ENCODE measurements at places on chromosomes 1 and 21.

DNA sequence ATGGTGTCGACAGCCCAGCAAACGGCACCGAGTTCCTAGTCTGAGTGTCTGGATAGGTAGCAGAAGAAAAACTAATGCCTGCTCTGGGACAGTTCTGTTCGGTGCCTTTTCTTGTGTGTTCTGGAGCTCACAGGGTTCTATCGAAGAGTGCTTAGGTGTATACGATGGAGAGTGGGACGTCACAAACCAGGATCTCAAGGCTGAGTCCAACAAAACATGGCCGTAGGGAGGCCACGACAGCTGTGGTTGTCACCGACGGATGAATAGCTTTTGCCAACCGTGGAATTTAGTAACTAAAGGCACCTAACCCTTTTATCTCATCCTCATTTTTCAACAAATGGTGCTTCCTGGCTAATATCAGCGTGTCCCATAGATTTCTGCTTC lies 635 bp upstream of the SYNJ1 start:
- no peak for DNase-seq

DNA sequence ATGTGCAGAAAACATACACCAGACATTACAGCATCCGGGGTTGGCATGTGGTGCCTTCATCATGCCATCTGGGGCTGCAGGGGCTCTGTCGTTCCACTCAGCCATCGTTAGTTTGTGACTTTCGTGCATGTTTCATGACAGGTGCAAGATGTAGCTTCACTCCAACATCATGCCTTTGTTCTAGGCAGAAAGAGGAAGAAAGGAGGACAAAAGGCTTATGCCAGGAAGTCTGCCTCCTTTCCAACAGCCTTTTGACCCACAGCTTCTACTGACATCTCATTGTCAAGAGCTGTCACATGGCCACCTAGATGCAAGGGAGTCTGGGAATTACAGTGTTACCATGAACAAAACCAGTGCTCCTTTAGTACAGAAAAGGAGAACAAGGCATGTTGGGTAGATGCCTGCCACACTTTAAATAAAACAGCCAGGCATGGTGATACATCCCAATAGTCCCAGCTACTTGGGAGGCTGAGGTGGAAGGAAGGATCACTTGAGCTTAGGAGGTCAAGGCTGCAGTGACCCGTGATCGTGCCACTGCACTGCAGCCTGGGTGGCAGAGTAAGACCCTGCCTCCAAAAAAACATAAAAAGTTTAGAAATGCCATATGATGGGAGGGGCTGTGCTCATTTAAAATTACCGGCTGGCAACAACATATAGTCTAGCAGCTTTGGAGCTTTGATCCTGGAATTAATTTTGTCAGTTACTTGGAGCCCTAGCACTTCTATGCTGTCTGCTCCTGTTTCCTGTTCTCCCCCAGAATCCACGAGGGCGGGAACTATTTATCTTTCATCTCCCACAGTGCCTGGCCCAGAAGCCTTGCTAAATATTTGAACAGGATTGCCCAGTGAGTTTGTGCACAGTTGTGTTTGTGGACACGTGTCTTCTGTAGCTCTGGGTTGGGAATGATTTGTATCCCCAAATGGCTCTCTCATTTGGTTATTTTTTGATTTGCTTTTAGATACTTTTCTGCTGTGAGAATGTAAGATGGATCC lies 7.4 kb downstream of the DOP1B start:
- DNase-seq = no peak

DNA sequence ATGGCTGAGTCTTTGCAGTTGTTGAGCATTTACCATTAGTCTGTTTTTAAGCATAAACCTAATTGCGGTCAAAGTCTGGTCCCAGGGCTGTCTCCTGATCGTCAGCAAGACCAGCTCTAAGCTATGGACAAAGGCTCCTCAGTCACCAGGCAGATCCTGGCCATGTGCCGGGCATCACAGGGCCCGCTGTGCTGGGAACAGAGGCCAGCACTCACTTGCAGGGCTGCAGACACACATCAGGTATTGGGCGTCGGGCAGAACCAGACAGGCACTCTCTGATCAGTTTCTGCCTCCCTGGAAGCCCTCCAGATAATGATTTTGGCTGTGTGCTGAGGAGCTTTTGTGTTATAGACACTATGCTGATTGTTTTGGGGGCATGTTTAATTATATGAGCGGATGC lies 26.6 kb downstream of the TMEM51 start:
- no peak for DNase-seq

- DNase-seq = no peak
Observed at GRCh38 chr1:3315399-3316339, 138.8 kb upstream of the ARHGEF16 start.

- no peak for DNase-seq
Observed at GRCh38 chr1:231549733-231550447, 21.4 kb downstream of the TSNAX start.

DNA sequence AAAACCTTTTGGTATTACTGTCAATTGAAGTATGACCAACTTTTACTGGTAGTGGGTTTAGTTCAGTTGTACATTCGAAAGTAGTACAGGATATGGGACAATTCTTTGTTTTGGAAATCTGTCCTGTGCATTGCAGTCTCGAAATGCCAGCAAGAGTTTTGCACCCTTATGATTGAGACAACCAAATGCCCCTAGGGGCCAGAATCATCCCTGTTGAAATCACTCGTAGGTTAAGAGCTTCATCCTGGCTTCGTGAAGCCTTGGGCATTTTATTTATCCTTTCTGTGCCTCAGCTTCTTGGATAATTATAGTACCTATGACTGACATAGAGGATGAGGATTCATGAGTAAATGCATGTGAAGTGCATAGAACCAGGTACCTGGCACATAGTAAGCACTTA lies 2.4 kb upstream of the GOLT1A start:
- DNase-seq = no peak

DNA sequence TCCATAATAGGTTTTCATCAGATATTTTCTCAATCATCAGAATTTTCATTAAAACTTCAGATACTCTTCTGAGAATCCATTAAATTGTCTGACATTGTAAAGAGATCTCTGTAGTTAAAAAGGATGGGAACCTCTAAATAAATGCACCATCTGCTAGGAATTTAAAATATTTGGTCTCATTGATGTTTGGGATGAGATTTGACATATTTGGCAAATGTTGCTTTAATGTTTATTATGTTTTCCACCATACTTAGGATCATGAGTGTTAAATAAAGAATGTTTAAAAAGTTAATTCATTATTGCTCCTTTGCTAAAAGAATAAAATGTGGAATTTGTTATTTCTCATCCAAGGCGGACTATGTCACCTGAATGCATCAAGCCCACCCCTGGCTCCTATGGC lies 85.5 kb upstream of the VANGL1 start:
- no peak for DNase-seq

GRCh38 chr21:34802180-34802899 lies 133.5 kb downstream of the CLIC6 start:
- no peak for DNase-seq

DNA sequence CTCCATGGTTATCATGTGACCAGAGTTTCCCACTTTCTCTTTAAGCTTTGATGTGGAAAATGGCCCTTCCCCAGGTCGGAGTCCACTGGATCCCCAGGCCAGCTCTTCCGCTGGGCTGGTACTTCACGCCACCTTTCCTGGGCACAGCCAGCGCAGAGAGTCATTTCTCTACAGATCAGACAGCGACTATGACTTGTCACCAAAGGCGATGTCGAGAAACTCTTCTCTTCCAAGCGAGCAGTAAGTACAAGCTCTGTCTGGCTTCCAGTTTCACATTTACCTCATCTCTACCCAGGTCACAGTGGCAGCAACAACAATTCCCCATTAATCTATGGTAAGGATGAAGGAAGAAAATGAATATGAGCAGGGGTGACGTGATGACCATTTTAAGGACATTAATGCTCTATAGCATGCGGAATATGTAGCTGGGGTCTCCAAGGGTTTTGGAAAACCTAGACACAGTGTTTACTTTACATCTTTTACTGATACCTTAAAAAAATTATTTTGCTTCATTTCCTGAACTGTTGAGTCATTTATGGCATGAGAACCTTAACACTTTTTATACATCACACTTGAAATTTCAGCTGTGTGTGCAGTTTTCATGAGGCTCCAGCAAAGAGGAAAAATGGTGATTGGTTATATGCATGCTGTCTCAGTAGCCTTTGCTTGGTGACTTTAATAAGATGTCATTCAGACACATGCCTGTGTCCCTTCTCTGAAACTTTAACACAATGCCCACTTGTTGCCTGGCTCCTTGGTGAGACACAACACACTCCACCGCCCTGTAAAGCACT lies 286.3 kb upstream of the SGIP1 start:
- DNase-seq = peak; percentile 38

DNA sequence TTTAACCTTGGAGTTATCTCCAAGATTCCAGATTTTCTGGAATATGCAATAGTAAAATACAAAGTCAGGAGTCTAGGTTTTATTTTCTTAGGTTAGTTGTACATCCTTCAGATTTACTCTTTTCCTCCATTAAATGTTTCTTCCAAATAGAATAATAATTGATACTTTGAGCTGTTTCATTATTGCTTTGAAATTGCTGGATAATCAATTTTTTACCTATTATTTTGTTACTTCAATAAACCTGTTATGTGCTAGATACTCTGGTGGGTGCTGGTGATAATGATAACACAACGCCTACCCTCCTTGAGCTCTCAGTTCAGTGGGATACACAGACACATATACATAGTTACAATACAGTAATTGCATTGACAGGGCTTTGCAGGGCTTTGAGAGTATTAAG lies 79.4 kb downstream of the GPR161 start:
- DNase-seq = no peak

DNA sequence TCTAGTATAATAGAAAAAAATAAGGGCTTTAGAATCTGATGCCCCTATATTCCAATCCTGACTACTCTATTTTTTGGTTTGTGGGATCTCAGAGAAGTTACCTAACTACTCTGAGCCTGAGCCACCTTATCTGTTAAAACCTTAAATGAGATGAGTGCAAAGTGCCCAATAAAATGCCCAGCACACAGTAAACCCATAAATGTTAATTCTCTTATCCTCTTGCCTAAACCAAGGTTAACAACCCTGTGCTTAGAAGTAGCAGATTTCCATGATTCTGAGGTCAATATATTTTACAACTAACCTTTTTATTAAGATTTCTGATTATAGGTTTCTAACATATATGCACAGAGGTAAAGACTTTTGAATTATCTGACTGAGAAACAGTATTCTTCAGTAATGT lies 35.8 kb downstream of the DOCK7 start:
- DNase-seq = no peak

GRCh38 chr1:150922519-150922975 lies 3.6 kb upstream of the SETDB1 start:
- DNase-seq = peak; percentile 71

GRCh38 chr1:61641578-61642336 lies 83.2 kb downstream of the TM2D1 start:
- peak; percentile 8 for DNase-seq

GRCh38 chr21:42630626-42631025 lies 22.8 kb upstream of the PDE9A start:
- DNase-seq = no peak

DNA sequence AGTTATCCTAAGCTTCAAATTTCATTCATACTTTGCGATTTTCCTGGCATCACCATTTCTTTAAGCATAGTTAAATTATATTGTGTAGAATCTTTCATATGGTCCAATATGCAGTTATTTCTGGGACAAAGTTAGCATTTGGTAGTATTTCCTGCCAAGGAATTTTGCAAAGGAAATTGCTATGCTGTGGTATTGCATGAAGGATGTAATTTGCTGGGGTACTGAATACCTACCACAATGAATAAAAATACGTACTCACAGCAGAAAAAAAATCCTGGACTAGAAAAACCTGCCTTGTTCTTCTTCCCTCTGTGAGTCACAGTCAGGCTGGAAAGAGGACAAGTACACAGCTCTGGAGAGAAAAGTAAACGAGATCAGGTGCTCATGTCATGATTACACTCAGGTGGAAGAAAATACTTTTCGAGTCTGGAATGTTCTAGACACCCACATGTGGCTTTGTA lies 241.2 kb downstream of the PTBP2 start:
- DNase-seq = no peak

DNA sequence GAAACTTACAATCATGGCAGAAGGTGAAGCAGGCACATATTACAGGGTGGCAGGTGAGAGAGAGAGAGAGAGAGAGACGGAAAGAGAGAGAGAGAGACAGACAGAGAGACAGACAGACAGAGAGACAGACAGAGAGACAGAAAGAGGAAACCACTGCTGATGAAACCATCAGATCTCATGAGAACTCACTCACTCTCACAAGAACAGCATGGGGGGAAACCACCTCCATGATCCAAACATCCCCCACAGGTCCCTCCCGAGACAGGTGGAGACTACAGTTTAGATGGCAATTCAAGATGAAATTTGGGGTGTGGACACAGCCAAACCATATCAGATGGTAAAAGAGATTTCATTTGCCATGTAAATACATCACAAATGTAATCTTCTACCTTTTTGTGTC lies 708.1 kb downstream of the MRPL39 start:
- no peak for DNase-seq

GRCh38 chr1:193111641-193112090 lies 6.5 kb upstream of the GLRX2 start:
- DNase-seq = no peak

GRCh38 chr1:20439282-20439681 lies 46.7 kb downstream of the CAMK2N1 start:
- DNase-seq = no peak

DNA sequence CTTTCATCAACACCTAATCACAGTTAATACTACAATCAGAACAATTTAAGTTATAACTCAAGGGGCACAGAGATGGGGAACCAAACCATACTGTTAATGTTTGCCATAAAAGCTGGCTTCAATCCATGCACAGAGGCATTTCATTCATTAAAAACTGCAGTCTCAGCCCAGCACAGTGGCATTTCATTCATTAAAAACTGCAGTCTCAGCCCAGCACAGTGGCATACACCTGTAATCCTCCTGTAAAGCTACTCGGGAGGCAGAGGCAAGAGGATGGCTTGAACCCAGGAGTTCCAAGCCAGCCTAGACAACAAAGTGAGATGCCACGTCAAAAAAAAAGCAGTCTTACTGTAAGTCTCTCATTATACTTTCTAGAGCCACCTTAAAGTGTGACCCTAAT lies 29.2 kb downstream of the ARID4B start:
- DNase-seq = no peak

- no peak for DNase-seq
Observed at GRCh38 chr1:92051948-92052347, 22.2 kb downstream of the EPHX4 start.

Data from stimulated activated naive CD4-positive, alpha-beta T cell treated with Interleukin-2 at 50 U/mL for 16 hours (primary cell).